GM23248 (cell line): ENCODE measurements at places on chromosomes 3 and 15.

DNA sequence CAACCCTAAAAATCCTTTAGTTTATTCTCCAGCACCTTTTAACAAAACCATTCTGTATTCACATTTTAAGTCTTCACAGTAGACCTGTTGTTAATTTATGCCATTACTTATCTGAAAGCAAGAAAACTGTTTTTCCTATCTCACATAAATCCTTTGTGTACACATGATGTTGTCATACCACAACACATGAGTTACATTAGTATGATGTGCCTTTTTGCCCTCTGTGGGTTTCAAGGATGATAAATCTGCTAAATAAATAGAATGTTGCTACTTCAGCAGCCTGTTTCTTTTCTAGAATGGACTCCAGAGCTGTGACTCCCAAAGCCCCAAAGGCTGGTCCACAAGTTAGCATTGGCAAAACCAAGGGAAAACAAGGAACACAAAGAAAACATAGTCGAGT, 151.6 kb downstream of the SERPINI1 start:
- peak; percentile 33 for DNase-seq

DNA sequence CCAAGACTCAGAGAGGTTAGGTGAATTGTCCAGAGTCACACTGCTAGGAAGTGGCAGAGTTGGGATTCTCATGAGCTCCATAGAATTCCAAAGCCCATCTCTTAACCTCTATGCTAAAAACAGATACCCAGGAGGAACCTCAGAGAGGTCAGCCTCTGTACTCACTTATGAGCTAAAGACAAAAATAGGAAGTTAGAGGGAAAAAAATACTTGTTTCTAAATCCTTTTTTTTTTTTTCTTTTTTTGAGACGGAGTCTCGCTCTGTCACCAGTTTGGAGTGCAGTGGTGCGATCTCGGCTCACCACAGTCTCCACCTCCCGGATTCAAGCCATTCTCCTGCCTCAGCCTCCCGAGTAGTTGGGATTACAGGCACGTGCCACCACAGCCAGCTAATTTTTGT, 31.4 kb downstream of the FSD2 start:
- DNase-seq, result no peak

DNA sequence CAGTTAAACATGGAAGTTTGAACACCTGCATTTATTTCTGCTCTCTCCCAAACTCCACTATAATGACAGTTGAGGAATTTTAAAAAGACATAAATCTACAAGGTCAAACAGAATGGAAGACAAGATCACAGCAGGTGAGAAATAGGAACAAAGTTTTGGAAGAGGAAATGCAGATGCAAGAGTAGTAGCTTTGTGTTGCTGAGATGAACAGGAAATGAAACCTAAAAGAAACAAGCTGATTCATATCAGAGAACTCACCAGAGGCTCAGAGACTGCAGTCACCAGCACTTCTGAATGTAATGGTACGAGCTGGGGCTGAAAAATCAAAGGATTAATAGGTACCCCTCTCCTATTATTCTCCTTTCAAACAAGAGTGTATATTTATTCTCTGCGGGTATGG, 459.9 kb downstream of the RAP2B start:
- no peak for DNase-seq

DNA sequence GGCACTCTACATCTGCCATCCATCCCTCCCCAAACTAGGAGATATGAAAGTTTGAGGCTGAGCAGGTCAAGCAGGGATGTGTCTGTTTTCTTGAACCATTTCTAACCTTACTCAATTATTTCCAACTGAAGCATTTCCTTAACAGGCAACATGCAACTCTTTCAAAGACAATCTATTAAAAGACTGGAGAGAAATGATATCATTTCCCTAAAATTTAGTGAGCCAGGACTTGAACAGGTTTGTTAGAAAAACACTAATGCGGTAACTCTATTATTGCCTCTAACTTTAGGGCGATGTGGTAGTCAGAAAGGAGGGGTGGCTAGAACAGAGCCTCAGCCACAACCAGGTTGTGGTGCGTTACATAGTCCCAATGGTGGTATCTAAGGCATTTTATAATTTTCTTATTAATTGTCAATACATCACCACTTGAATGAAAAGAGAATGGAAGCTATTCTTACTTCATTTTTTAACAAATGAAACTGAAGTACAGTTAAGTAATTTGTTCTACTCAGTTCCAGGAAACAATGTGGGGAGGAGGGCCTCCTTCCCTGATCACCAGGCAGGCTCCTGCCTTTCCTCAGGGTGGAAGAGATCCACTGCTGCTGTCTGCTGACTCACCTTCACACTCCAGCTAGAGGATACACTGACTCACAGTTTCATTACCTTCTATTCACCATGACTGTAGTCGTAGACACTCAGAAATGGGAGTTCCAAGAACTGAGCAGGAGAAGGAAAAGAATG, 22.8 kb downstream of the MYO1E start:
- peak; percentile 96 for DNase-seq

DNA sequence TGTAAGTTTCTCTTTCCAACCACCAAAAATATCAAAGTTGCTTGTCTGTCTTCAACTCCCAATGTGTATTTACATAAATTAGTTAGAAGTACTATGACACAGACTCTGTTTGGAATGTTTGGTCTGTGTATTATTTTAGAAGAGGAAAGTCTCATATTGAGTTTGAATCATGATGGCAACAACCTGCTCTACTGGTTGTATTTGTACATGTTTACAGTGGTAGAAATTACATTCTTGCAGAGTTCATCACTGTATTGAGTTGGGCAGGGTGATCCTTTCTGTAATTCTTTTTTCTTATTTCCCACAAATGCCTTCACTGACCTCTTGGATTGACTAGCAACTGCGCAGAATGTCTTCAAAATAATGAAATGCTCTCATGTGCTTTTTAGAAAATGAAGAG, 149.6 kb downstream of the CHL1 start:
- no peak for DNase-seq

DNA sequence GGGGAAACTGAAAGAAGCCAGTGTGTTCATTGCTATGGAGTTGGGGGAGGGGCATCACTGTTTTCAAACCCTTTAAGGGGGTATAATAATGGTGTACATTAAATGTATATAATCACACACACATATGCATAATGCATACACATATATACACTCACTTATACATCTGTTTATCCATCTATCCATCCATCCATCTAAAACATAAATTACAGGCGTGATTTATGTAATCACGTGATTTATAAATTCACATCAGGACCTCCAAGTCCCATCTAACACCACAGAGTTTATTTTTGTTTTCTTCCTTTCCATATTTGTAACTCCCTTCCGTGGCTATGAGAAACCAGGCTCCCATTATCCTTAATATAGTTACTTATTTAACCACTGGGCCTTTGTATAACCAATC, 39.8 kb downstream of the GRAMD1C start:
- DNase-seq, result no peak

- no peak for DNase-seq
These were observed 2.0 kb downstream of the KLF15 start for GRCh38 chr3:126355251-126355650.

- DNase-seq, result no peak
These were observed 1003.2 kb downstream of the ROBO1 start for GRCh38 chr3:78764634-78765033.

DNA sequence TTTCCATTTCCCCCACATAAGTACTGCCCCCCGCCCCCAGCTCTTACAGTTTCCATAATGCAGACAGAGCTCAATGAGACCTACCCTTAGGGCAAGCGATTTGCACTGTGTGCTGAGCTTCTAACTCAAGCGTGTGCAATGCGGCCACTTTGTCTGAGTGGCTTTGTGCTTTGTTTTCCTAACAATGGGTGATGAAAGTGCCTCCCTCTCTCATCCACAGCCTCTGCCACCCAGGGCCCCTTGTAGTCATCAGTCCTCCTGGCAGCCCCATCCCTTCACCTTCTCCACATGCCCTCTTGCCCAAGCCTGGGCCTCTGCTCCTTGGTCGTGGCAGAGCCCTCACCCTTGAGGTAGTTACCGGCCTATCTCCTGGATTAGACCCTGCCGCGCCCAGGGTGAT, 17.2 kb downstream of the DAPK2 start:
- DNase-seq, result no peak

GRCh38 chr15:46232471-46232870, 597.6 kb downstream of the SQOR start:
- DNase-seq, result no peak

- DNase-seq, result no peak
These were observed 20.5 kb downstream of the TSC22D2 start for GRCh38 chr3:150428562-150428961.

GRCh38 chr3:41045491-41045890, 153.8 kb upstream of the CTNNB1 start:
- no peak for DNase-seq

GRCh38 chr15:57572468-57572867, 19.2 kb upstream of the MYZAP start:
- DNase-seq, result peak; percentile 55

- DNase-seq, result no peak
These were observed 141.7 kb downstream of the FBLN2 start for GRCh38 chr3:13690636-13691035.

DNA sequence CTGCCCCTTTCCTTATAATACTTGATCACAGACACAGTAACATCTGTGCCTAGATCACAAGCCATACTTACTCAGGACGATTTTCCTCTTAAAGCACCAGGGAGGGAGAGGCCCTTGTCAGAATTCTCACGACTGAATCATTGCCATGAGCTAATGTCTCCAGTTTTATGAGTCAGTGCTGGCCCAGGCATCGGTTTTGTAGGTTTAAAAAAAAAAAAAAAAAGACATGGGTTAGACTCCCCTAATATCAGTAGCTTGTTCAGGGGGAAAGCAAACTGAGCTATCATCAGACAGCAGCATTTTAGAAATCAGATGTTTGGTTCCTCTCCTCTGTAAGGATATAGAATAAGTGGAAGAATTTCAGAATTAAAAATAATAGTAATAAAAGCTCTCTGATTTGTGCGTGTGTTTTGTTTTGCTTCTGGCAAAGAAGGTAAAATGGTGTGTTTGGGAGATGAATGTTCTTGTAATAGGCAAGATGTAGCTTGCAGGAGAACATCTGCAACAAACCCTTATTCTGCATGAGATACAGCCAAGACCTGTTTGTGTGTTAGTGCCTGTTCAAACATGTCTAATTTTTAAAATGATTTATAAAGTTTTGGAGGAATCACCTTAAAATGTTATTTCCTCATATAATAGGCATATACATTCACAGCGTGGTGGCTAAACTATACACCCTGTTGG, 193.6 kb downstream of the TP63 start:
- peak; percentile 95 for DNase-seq

- DNase-seq, result no peak
These were observed 981.3 kb upstream of the ALCAM start for GRCh38 chr3:104385421-104385820.

DNA sequence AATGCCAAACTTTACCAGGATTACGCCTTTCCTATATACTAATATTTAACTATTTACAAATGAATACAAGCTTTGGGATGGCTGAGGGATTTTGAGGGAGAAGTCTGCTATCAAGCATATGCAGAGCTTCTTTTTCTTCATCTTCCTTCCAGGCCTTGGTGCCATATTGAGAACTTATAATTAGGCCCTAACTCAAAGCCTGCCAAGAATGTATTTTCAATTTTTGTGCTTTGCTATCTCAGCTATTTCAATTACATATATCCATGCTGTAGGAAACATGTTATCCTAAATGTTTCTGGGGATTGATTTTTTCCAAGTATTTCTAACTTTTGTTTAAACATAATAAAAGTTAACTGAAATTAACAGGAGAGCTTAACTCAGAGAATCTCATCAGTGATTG, 425.0 kb upstream of the GRM7 start:
- DNase-seq, result no peak

DNA sequence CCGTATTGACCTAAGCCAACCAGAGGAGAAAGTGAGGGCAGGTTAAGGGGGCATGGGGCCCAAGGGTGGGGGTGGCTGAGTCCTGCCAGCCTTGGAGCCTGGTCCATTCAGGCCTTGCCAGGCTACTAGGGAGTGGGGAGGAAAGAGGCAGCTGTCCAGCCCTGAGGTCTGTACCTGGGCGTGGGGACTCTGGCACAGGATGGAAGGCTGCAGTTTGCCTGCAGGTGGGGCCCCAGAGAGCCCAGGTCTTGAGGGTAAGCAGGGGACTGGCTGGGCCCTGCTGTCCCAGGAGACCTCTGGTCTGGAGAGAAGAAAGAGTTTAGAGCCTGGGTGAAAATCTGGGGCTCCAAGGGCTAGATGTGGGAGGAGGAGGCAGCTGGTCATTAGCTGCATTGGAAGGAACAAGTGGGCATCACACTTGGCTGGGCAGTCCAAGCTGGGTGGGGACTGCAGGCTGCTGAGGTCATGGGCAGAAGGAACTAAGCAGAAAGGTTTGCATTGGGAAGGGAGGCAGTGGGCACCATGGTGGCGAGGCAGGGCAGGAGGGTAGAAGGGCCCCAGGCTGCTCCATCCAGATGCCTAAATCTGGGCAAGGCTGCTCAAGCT, 108.4 kb downstream of the OXNAD1 start:
- DNase-seq, result no peak

GRCh38 chr3:82474711-82475110, 713.3 kb upstream of the GBE1 start:
- no peak for DNase-seq

GRCh38 chr3:125069452-125069851, 13.7 kb upstream of the HEG1 start:
- no peak for DNase-seq

DNA sequence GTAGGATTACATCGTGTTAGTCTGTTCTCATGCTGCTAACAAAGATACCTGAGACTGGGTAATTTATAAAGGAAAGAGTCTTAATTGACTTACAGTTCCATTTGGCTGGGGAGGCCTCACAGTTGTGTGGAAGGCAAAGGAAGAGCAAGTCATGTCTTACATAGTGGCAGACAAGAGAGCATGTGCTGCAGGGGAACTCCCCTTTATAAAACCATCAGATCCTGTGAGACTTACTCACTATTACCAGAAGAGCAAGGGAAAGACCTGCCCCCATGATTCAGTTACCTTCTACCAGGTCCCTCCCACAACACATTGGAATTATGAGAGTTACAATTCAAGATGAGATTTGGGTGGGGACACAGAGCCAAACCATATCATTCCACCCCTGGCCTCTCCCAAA, 3.4 kb downstream of the SLC25A26 start:
- no peak for DNase-seq

- DNase-seq, result no peak
These were observed 67.0 kb upstream of the IMPG2 start for GRCh38 chr3:101387351-101387750.

GRCh38 chr3:60186359-60186758, 1064.9 kb downstream of the FHIT start:
- no peak for DNase-seq

GRCh38 chr15:74369084-74369745, 1.8 kb upstream of the CYP11A1 start:
- DNase-seq, result no peak

DNA sequence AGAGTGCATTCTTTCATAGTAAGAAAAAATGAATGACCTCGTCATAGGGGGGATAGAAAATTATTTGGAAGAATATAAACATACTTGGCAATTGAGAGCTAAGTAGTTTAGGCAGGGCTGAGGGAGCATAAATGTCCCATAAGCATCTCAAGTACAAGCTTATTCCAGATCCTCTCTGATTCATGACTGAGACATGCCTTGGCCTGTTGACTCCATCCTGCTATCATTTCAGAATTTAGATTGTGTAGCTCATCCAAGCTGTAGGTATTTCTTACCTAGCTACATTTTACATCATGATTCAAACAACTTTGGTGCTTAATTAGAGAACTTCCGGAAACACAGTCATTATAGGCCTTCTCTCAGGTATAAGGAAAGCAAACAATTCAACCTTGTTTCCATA, 12.3 kb downstream of the POGLUT1 start:
- peak; percentile 20 for DNase-seq

- DNase-seq, result no peak
These were observed 75.6 kb downstream of the VPS8 start for GRCh38 chr3:184887574-184887973.
